Tibial artery (tissue), 4 donors: ENCODE measurements at places on chromosomes 4 and X.

GRCh38 chr4:108849611-108850168 is 86.8 kb upstream of the ETNPPL start:
- H3K36me3 ChIP-seq, result no peaks in the 10 kb centered on the region
- no peak overlapping the region for H3K4me3 ChIP-seq
- H3K27ac ChIP-seq, result no peak overlapping the region

GRCh38 chr4:31411565-31411964 is 691.4 kb downstream of the PCDH7 start:
- no peaks in the 10 kb centered on the region for H3K4me1 ChIP-seq
- no peak for DNase-seq
- H3K4me3 ChIP-seq, result no peak overlapping the region
- no peaks in the 10 kb centered on the region for H3K36me3 ChIP-seq
- H3K27me3 ChIP-seq, result no peaks in the 10 kb centered on the region

GRCh38 chr4:70747874-70748273 is 26.1 kb downstream of the RUFY3 start:
- no peak overlapping the region for H3K27ac ChIP-seq
- no peaks in the 10 kb centered on the region for H3K4me1 ChIP-seq
- no peaks in the 10 kb centered on the region for H3K27me3 ChIP-seq

GRCh38 chrX:97070346-97070745 is 186.6 kb downstream of the RPA4 start:
- no peak overlapping the region for H3K4me3 ChIP-seq
- H3K27me3 ChIP-seq, result no peaks in the 10 kb centered on the region
- DNase-seq, result no peak

DNA sequence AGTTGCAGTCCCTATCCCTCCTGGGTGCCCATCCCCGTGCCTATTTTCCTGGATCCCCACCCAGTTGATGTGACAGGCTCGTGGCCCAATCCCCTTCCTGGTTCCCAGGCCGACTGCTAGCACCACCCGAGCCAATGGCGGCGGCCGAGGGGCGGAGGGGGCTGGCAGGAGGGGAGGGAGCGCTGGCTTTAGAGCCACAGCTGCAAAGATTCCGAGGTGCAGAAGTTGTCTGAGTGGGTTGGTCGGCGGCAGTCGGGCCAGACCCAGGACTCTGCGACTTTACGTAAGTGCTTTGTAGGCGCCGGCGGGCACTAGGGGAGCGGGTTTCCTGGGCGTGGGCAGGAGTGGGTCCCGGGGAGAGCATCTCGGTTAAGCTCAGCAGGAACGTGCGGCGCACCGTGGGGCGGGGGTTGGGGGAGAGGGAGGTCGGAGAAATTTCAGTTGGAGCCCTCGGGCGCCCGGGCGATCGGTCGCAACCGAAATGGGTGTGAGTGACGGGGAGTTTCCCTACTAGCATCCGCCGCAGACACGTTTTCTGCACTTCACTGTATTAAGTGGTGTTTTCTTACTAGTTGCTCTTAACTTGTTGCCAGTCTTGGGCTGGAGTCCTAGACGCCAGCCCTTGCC is at the start of gene PLS3:
TSS of gene PLS3 (plus strand) at position 197 of the 627 bp plus-strand sequence. CDS start 49,077 bp downstream, outside the sequence.
- DNase-seq, result peak; percentile 82
- no peaks in the 10 kb centered on the region for H3K27me3 ChIP-seq
- no peaks in the 10 kb centered on the region for H3K36me3 ChIP-seq
- H3K4me1 ChIP-seq, result peaks cover 4% of the 10 kb centered on the region

DNA sequence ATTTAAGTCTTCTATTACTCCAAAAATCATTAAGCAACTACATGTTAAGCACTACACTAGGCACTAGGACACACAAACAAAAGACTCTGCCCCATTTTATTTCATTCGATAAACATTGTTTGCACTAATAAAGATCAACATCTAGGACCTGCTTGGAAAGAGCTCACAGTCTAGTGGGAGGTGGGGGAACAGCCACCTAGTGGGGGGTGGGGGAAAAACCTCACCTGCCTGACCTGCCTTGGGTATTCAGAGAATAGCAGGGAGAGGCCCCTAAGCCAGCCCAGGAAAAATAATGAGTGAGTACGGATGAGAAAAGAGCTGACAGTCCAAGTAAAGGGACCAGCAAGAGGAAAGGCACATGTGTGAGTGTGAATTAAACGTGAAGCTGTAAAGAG is 52.2 kb downstream of the PRDM5 start:
- H3K27me3 ChIP-seq, result no peaks in the 10 kb centered on the region
- no peak overlapping the region for H3K4me3 ChIP-seq
- no peaks in the 10 kb centered on the region for H3K36me3 ChIP-seq
- no peaks in the 10 kb centered on the region for H3K4me1 ChIP-seq
- no peak overlapping the region for H3K27ac ChIP-seq
- DNase-seq, result no peak
